ENCODE measurements at places on chromosomes 1 and 21.

DNA sequence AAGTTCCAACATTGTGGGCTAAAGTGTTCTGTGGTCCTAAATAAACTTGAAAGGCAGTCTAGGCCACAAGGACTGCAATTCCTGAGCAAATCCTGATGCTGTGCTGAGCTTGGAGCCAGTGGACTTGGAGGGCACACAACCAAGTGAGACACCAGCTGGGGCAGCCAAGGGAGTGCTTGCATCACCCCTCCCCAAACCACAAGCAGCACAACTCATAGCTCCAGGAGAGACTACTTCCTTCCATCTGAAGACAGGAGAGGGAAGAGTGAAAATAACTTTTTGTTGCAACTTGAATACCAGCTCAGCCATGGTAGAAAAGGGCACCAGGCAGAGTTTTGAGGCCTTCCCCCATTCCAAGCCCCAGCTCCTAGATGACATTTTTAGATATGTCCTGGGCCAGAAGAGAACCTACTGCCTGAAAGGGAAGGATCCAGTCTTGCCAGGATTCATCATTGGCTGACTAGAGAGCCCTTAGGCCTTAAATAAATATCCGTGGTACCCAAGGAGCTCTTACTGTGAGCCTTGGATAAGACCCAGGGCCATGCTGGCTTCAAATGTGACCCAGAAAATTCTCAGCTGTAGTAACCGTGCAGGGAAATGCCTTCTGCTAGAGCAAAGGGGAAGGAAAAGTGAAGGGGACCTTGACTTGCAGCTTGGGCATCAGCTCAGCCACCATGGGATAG, 35.4 kb upstream of the LRRC8B start:
- DNase-seq: peak; percentile 82

DNA sequence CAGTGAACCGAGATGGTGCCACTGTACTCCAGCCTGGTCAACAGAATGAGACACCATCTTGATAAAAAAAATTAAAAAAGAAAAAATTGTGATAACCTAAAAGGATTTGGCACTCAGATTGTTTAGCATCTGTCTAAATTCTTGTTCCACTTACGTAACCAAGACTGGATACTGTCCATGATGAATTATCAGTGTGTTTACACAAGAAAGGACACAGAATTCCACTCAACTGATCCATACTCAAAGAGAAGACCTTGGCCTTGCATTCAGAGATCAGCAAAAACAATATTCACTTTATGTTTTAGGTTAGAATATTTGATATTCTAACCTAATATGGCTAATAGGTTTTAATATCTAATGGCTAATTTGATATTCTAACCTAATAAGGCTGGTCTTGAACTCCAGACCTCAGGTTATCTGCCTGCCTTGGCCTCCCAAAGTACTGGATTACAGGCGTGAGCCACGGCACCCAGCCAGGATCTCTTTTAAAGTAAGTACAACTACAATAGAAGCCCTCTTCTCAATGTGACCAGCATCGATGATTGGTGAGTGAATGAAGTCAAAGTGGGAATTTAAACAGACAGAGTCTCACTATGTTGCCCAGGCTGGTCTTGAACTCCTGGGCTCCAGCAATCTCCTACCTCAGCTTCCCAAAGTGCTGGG, 43.1 kb upstream of the COX20 start:
- peak; percentile 47 for DNase-seq

GRCh38 chr1:232472485-232473041, 157.4 kb downstream of the SIPA1L2 start:
- DNase-seq: peak; percentile 51

DNA sequence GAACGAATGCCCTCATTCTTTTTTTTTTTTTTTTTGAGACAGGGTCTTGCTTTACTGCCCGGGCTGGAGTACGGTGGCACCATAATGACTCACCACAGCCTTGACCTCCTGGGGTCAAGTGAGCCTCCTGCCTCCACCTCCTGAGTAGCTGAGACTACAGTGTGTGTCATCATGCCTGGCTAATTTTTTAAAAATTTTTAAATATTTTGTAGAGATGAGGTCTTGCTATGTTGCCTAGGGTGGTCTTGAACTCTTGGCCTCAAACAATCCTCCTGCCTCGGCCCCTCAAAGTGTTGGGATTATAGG, 69.4 kb downstream of the ALG14 start:
- no peak for DNase-seq

DNA sequence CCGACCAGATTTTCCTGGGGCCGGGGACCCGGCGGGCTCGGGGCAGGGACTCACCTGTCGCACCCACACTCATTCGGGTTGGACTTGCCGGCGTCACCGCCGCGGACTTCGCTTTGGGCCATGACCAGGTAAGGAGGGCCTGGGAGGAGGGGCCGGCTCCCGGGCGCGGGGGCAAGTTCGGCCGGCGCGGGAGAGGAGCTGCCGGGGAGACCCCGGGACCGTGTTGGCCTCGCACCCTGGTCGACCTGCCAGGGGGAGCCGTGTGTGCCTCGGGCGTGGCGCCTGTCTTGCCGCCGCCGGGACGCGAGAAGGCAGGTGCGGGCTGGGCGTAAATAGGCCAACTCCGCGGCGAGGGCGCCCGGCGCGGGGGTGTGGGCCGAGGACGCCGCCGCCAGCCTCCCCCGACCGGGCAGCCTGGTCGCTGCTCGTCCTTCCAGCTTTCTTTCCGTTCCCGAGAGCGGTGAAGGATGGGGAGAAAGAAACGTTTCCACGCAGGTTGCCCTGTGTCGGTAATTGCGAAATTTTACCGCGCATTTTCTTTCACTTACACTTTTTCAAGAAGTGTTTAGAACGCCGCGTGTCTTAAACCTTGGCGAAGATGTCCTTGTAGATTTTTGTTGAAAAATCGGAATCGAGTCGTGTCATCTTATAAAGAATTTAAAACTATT, 558 bp downstream of the USP1 start:
- DNase-seq: no peak

DNA sequence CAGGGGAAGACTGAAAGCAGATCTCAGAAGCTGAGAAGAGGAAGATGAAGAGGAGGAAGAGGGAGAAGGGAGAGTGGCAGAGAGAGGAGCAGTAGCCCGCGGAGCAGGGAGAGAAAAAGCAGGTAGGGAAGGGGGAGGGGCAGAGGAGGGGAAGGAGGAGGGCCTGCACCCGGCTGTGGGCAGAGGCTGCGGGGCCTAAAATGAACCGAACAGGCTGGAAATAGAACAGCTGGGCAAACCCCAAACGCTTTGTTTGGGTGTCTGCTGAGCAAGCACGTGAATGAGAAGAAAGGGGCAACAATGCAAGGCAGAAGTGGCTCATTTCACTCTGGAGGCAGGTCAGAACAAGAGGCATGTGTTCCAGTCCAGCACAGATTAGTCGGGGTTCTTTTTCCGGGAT, 33.5 kb downstream of the KCNC4 start:
- no peak for DNase-seq

- no peak for DNase-seq
Measured at GRCh38 chr1:95230256-95230655, 3.8 kb upstream of the RWDD3 start.

GRCh38 chr1:19495000-19495656, 9.8 kb upstream of the CAPZB start:
- no peak for DNase-seq

- no peak for DNase-seq
Measured at GRCh38 chr1:234132795-234133194, 228.3 kb downstream of the SLC35F3 start.

GRCh38 chr1:17561561-17561985, 22.1 kb downstream of the ARHGEF10L start:
- DNase-seq: peak; percentile 84

- DNase-seq: no peak
Measured at GRCh38 chr21:37886120-37886519, 30.1 kb downstream of the KCNJ6 start.

- no peak for DNase-seq
Measured at GRCh38 chr1:58890113-58890512, 106.3 kb upstream of the JUN start.

DNA sequence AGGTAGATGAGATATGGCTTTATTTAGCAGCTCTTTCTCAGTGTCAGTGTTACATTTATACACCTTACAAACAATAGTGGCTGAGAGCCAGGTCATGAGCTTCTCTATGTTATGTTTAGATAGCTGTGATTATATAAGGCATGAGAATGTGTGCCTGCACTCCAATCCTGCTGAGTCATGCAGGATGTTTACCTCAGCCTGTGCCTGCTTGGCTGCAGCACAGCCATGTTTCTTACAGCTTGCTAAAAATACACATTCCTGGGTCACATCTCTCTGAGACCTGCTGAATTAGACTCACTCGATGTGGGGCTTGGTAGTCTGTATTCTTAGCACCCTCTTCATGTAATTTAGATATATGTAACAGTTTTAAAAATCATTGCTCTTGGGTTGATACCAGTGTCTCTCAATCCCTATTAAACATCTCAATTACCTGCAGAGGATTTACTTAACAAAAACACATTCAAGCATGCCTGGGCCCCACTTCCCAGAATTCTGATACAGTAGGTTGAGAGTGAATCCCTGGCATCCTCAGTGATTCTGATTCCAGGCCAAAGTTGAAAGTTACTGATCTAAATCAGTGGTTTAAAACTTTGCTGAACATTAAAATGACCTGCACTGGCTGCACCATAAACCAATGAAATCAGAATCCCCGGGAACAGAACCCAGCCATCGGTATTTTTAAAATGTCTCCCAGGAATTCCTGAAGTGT, 107.5 kb downstream of the GDAP2 start:
- peak; percentile 80 for DNase-seq

DNA sequence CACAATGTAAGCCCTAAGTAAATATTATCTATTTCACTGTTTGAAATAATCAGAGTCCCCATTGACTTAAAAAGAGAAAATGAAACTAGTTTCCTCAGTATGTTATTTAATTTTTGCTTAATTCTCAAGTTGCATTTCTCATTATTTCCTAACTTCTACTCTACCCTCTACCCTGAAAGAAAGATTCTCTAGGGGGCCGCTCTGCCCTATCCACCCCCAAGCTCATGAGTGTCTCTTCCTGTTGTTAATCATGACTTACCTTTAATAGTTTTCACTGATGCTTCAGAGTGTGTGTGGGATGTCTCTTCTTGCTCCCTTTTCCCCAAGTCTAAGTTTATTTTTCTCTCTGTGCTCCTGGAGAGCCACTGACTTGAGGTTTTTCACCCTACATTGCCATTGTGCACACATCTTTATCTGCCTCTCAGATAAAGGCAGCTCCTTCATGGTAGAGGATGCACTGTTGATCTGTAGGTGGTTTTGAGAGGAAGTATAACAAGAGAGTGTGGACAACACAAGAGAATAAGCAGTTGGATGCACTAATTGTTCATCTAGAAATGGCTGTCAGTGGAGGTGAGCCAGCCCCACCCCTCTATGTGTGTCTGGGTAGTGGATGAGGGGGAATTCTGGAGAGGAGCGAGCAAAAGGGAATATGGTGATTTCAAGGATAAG, 261.7 kb downstream of the CHRM3 start:
- DNase-seq: no peak

DNA sequence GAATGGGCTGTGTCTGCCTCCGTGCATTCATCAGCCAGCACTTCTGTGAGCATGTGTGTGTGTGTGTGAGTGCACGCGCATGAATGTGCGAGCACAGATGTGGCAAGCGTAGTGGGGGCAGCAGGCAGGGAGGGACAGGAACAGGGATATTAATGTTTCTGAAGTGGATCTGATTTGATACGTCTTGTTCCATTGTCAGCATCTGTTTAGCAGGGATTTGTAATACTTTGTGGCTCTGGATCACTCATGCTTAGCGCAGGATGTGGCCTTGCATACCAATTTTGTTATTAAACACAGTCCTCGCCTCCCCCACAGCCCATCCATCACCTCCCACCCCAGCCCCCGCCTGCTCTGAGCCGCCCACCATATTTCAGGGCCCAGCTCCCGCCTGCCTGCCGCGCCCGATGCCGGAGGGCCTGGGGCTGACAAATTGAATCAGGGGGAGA, 52.4 kb downstream of the TMEM53 start:
- DNase-seq: peak; percentile 36

DNA sequence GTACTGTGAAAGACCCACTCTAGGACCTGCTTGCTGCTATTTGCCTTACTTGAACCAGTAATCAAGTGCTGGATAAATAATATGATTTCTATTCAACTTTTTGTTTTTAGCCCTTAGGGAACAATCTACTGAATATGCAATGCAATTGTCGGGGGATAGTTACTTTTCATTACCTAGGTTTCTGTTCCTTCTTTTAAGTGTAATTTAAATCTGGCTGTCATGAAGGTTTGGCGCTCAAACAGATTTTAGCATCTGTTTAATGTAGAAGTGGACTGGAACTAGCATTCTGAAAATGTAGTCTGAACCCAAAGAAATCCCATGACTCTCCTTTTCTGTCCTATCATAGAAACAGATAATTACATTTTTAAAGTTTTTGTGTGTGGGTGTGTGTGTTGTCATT, 4.8 kb downstream of the MGST3 start:
- DNase-seq: no peak

DNA sequence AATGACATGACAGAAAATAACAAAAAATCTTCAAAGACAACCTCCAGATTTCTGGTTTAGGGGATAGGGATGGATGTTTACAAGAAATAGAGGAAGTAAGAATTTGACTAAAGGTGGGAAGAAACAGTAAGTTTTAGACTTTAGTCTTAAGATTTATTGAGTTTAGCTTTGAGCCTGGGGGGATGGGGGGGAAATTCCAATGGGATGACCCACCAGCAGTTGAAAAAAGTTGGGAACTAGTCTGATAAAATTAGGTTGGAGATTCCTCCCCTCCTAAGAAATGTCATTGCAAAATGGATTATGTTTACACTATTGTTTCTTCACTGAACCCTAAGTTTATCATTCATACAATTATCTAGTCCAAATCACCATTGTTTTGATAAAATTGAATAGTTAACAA, 28.4 kb downstream of the WDR26 start:
- no peak for DNase-seq

DNA sequence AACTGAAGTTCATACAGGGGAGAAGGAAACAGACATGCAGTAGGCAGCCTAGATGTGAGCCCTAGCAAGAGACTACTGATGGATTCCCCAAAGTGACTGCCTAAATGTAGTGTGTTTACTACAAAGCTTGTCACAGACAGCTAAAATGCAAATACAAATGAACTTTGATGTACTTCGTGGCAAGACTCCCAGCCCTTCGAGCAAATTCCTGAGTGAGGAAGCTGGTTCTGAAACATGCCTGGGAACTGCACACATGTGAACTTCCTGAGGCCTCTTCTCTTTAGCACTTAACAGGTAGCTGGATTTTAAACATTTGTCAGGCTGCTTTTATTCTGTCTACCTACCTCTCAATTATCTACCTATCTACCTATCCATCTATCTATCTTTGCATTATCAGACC, 6.7 kb upstream of the IRF2BP2 start:
- DNase-seq: peak; percentile 69

DNA sequence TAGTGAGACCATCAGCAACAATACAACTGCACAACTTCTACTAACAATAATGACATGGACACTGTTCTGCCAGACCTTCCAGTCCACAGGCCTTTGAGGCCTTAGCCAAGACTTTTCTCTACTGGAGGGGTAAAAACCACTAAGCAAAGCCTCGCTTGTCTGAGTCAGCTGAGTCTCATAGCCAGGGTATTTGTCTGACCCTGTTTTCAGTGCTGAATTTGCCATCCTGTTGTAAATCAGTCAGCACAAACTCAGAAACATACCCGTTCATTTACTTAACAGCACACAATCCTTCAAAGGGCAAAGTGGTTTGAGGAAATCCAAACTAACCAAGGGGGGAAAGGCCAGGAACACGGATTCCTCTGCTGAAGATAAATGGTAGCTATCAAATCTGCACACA, 537.8 kb downstream of the SMYD3 start:
- DNase-seq: peak; percentile 59
